ENCODE measurements at places on chromosomes 5 and 9. TPM values are rescaled to one million over a fixed set of nuclear protein-coding genes. Genes with fewer than 3 reads are reported as not detected.

The PMPCA gene
- 82.1 TPM for total RNA-seq

The CCDC127 gene
- 11.9 TPM for total RNA-seq

The KLHL9 gene
- 31.7 TPM for total RNA-seq

The TMEM174 gene
- not detected for total RNA-seq

The VLDLR gene
- total RNA-seq, result 20.3 TPM

The OTULINL gene
- total RNA-seq, result 3.4 TPM

GRCh38 chr9:84397822-84398221 is 57.3 kb upstream of the SLC28A3 start:
- H3K27me3 ChIP-seq, result peaks cover 13% of the 10 kb centered on the region
- H3K27ac ChIP-seq, result no peak overlapping the region
- no peaks in the 10 kb centered on the region for H3K36me3 ChIP-seq
- no peaks in the 10 kb centered on the region for H3K4me1 ChIP-seq
- H3K4me3 ChIP-seq, result no peak overlapping the region

DNA sequence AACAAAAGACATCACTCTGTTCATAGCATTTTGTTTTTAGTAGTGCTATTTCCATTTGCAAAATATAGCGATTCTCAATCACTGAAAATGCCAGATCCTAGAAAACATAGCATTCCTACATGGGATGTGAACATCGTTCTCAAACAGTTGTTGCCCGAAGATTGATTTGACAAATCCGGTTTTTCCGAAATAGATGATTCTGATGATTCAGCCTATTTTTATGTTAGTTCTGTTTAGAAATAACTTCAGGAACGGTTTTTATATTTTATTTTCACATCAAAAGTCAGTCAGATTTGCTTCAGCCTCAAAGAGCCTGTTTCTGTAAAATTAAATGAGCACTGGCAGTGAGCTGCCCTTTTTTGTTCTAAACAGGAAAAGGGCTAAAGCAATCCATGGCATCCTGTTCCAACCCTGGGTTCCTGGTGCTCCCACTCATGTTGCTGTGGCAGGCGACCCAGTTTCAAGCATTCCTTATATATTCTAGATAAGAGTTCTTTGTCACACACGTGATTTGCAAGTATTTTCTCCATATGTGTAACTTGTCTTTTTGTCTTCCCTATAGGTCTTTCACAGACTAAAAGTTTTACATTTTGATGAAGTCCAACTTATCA is 14.2 kb upstream of the PSIP1 start:
- H3K36me3 ChIP-seq, result no peaks in the 10 kb centered on the region
- H3K27ac ChIP-seq, result no peak overlapping the region
- H3K4me1 ChIP-seq, result no peaks in the 10 kb centered on the region
- H3K4me3 ChIP-seq, result no peak overlapping the region
- H3K27me3 ChIP-seq, result no peaks in the 10 kb centered on the region

- DNase-seq, result no peak
- peaks cover 3% of the 10 kb centered on the region for H3K36me3 ChIP-seq
- H3K4me1 ChIP-seq, result peaks cover 70% of the 10 kb centered on the region
- no peak overlapping the region for H3K27ac ChIP-seq
- H3K4me3 ChIP-seq, result no peak overlapping the region
- no peaks in the 10 kb centered on the region for H3K27me3 ChIP-seq
Observed at GRCh38 chr5:124997186-124997893, 250.9 kb upstream of the ZNF608 start.

DNA sequence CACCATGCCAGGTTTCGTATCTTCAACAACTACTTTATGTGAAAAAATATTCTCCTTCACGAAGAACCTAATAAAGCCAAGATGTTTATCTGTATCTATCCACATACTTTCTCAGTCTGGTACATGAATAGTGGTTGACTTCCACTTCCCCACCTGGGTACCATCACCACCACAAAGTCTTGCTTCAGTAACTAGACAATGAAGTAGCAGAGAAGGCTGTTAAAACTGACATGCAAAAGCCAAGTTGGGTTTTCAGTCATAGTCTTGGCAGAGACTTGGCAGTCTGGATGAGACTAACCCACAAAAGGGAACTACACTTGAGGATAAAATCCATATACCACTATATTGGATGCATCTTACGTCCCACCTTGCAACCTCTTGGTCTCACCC is 5.0 kb downstream of the P4HA2 start:
- no peaks in the 10 kb centered on the region for H3K36me3 ChIP-seq
- H3K27ac ChIP-seq, result no peak overlapping the region
- peaks cover 5% of the 10 kb centered on the region for H3K4me1 ChIP-seq
- H3K4me3 ChIP-seq, result no peak overlapping the region

DNA sequence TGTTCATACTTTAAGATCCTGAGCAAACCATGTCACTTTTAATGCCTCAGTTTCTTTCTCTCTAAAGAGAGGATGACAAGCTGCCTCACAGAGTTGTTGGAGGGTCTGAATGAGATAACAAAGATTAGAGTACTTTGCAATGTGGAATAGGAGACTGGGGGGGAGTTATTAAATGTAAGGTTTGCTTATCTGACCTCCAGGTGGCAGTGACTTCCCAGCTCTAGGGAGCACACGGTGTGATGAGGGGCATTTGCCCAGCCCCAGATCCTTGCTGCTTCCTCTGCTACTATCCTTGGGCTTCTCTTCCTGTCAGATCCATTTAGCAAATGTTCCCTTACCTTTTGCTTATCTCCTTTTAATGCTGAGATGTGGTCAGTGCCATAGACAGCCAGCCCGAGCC is 30.7 kb downstream of the ENHO start:
- no peaks in the 10 kb centered on the region for H3K36me3 ChIP-seq
- H3K4me1 ChIP-seq, result no peaks in the 10 kb centered on the region
- no peak overlapping the region for H3K27ac ChIP-seq

- peaks cover 15% of the 10 kb centered on the region for H3K4me1 ChIP-seq
- no peak for DNase-seq
- H3K27ac ChIP-seq, result no peak overlapping the region
- H3K4me3 ChIP-seq, result no peak overlapping the region
- no peaks in the 10 kb centered on the region for H3K36me3 ChIP-seq
- no peaks in the 10 kb centered on the region for H3K27me3 ChIP-seq
Observed at GRCh38 chr5:63570752-63571151, 391.5 kb downstream of the HTR1A start.
